ENCODE measurements at places on chromosomes 12 and 14. TPM values are rescaled to one million over a fixed set of nuclear protein-coding genes. Genes with fewer than 3 reads are reported as not detected.

Gene LRRC9
- total RNA-seq = 3.4 TPM

Gene HOXC10
- not detected for total RNA-seq

Gene OR6C2
- total RNA-seq = not detected

Gene IGFBP6
- total RNA-seq = 116 TPM

Gene ZDHHC22
- total RNA-seq = 5.6 TPM

Gene NABP2
- total RNA-seq = 25.8 TPM

Gene COCH
- total RNA-seq = 37.7 TPM

Gene CDH24
- 17.0 TPM for total RNA-seq

Gene PRIMA1
- total RNA-seq = 2.9 TPM

Gene CLEC1B
- total RNA-seq = 1.5 TPM

Gene LMNTD1
- not detected for total RNA-seq

Gene TAS2R10
- total RNA-seq = 5.8 TPM

Gene NR1H4
- 0.66 TPM for total RNA-seq

Gene MGP
- total RNA-seq = 186 TPM
